Activated CD4-positive, alpha-beta T cell treated with anti-CD3 and anti-CD28 coated beads, Interleukin-2, Interleukin-4, amounts not matched to agents 100 ng/mL and 50 ng/mL, durations not matched to agents 16 hours and 8 hours (primary cell): ENCODE measurements at places on chromosomes 16 and 17.

DNA sequence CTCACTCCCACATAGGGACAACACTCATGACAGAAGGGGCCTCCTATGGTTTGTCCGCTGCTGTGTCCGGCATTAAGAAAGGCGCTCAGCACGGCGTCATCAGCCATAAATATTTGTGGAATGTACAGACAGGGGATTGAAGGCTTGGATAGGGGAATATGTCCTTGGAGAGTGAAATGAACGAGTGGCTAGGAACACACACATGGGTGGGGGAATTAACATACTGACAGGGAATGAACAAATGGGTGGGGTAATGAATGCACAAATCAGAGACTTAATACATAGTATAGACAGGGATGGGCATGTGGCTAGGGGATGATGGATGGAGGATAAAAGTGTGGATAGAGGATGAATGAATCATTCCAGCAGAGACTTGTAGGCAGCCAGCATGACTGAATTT lies 154.0 kb upstream of the HSBP1 start:
- no peak for DNase-seq

DNA sequence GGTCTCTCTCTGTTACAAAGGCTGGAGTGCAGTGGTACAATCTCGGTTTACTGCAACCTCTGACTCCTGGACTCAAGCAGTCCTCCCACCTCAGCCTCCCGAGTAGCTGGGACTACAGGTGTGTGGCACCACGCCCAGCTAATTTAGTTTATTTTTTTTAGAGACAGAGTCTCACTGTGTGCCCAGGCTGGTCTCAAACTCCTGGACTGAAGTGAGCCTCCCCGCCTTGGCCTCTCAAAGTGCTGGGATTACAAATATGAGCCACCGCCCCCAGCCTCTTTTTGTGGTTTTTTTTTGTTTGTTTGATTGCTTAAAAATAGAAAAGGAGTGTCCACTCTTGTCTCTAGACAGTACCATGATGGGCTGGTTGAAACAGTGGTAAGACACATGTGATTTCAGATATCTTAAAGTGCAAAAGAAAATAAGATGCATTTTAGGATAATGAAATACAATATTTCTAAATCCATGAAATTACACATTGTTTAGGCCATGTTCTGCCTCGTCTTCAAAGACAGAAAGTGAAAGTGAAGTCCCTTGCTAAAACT lies 27.4 kb downstream of the KIAA0513 start:
- DNase-seq = no peak

DNA sequence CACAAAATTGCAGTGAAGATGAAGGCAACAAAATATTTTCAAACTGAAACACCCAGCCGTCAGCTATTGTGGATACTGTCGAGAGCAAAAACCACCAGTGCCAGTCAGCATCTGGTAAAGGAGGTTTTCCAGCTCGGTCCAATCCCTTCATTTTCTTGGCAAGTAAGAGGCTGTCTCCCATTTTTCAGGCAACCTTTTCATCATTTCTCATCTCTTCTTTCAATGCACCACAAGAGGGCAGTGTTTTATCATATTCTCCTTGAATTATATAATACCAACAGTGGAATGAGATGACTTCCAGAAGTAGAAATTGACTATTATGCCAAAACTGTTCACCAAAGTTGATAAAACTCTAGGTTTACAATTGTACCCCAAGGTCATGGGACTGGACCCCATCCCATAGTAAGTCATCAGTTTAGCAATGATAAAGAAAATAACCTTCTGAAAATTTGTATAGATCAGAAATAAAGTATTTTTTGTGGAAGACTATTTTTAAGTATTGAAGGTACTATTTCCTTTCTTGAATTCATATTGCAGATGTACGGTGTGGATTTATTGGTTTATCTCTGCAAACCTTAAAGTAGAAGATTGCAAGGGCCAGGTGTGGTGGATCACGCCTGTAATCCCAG lies 16.8 kb downstream of the NQO1 start:
- peak; percentile 60 for DNase-seq

DNA sequence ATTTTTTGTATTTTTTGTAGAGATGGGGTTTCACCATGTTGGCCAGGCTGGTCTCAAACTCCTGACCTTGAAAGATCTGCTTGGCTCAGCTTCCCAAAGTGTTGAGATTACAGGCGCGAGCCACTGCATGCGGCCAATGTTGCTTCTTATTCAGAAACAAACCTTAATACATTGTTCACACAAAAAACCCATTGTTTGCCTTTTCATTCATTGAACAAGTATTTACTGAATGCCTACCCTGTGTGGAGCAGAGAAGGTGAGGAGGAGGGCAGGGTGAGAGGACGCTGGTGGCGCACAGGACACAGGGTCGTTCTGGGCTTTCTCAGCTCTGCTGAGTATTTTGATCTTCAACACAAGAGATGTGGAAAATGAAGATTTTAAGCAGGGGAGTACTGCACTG lies 8.0 kb upstream of the KRT23 start:
- DNase-seq = no peak
